ENCODE measurements at places on chromosomes 5 and 9.

GRCh38 chr9:16119261-16120230 lies 566.7 kb downstream of the CCDC171 start:
- no peak for DNase-seq

DNA sequence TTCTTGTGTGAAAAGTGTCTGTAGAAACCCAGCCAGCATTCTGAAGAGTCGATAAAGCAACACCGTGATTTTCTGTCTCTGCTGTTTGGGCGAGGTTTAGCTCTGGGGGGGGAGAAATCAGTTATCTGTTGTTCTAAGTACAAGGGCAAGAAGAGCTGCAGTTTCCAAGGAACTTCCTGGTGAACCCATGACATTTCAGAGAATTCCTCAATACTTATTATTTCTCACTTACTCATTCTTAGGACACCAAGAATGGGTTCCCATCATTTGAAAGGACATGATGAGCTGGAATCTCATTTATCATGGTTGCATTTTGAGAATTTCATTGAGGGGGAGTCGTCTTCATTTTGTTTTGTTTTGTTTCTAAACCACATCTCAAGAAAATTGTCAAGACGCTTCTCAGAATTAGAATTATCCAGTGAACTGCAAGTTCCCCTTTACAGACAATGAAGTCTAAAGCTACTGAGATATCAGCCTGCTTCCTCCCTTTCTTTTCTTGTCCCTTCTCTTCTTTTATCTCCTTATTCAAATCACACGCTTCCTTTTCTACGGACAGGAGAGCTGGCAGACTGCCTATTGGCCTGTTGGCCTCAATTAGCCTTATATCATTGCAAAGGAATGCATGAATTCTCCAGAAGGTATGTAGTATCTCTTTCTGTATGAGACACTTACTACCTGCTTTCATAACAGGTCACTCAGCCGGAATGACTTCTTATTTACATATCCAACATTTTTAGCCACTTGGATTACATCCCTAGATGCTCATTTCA lies 53.7 kb downstream of the ZNF462 start:
- DNase-seq: no peak

- DNase-seq: no peak
Measured at GRCh38 chr5:168316139-168316578, 24.7 kb downstream of the WWC1 start.

- DNase-seq: peak; percentile 44
Measured at GRCh38 chr9:111898331-111899096, 1.9 kb downstream of the UGCG start.

DNA sequence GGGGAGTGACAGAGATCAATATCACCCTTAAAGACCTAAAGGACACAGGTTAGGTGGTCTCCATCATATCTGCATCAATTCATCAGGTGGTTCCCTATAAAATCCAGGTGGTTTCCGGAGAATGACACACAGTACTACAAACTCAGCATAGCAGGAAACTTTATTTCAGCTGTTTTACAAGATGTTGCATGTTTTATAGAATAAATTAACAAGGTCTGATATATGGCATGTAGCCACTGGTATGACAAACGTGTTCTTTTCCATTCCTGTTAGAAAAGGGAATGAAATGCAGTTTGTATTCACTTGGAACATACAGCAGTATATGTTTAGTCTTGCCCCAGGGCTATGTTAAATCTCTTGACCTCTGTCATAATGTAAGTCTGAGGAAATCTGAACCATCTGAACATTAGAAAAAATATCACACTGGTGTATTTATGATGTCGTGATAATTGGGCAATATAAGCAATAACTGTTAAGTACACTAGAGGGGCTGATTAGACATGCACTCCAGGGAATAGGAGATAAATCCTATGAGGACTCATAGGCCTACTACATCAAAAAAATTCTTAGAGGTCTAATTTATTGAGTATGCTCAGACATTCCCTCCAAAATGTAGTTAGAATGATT lies 42.2 kb upstream of the TNFSF8 start:
- no peak for DNase-seq

- no peak for DNase-seq
Measured at GRCh38 chr5:166083183-166083959, 2208.1 kb upstream of the WWC1 start.

DNA sequence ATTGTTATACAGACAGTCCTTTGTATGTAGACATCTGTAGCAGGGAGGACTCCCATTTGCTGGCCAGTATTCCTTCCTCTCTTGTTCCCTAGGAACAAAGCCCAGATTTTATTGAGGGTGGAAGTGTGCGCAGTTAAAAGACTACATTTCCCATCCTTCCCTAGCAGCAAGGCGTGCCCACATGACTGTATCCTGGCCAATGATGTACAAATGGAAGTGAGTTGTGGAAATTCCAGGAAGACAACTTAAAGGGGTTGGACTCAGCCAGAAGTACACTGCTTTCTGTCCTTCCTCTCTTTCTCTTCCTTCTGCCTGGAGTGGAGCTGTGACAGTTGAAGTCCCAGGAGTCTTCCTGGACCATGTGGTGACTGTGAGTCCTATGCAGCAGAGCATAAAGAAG lies 89.0 kb downstream of the HRH2 start:
- no peak for DNase-seq

DNA sequence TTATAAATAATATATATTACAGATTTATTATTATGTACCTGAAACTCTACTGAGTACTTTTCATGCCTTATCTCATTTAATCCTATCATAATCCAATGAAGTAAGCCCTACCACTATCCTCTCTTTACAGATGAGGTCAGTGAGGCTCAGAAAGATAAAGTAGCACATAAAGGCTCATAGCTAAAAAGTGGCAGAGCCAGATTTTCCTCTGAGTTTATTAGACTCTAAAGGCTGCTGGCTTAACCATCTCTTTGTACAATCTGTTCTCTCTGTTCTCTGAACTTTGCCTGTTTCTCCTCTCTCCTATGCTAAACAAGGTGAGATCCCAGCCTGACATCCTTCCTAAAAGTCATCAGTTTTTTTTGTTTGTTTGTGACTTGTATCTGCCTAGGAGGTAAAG lies 311.2 kb downstream of the KCTD16 start:
- no peak for DNase-seq

- no peak for DNase-seq
Measured at GRCh38 chr5:113615708-113616107, 102.2 kb downstream of the YTHDC2 start.
